ENCODE measurements at places on chromosomes 7 and 10. TPM values are rescaled to one million over a fixed set of nuclear protein-coding genes. Genes with fewer than 3 reads are reported as not detected.

The UCMA gene
- 4.1 TPM for total RNA-seq

The PARD3 gene
- 49.1 TPM for total RNA-seq

The MKRN1 gene
- 99.6 TPM for total RNA-seq

The PRLHR gene
- total RNA-seq: not detected

The SFR1 gene
- total RNA-seq: 7.7 TPM

The LEP gene
- total RNA-seq: not detected

DNA sequence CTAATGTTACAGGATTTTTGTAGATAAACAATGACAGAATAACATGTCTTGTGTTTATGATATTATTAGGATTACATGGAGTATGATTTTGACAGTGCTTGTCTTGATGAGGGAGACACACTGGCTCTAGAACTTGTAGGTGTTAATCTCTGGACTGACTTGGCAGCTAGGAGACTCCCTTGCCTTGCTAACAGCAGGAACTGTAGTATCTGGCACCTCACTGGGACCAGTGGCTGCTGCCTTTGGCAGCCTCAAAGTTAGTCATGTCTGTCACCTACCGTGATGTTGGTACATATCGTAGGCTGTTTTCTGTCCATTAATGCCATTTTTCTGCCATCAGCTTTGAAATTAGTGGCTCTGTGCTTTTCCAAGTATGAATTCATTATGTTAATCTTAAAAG, 261.5 kb downstream of the CDK14 start:
- DNase-seq: no peak
